ENCODE measurements at places on chromosomes 16 and 17.

- DNase-seq, result no peak
Measured at GRCh38 chr17:58285422-58285810, 4.7 kb upstream of the MPO start.

DNA sequence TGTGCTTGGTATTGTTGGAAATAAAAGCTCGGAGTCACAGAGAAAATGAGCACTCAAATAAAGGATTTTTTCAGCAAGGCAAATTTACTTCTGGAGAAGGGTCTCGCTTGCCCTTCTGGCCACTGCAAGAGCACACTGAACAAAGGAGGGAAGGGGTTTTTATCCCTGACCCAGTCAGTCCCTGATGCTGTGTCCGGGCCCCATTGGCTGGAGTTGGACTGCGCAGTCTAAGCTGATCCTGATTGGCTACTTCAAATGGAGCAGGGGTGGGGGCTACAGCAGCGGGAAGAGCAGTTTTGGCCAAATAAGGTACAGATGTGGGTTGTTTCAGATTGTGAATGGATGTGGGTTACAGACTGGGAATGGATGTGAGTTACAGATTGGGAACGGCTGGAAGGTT, 4.3 kb upstream of the NLRP1 start:
- no peak for DNase-seq

DNA sequence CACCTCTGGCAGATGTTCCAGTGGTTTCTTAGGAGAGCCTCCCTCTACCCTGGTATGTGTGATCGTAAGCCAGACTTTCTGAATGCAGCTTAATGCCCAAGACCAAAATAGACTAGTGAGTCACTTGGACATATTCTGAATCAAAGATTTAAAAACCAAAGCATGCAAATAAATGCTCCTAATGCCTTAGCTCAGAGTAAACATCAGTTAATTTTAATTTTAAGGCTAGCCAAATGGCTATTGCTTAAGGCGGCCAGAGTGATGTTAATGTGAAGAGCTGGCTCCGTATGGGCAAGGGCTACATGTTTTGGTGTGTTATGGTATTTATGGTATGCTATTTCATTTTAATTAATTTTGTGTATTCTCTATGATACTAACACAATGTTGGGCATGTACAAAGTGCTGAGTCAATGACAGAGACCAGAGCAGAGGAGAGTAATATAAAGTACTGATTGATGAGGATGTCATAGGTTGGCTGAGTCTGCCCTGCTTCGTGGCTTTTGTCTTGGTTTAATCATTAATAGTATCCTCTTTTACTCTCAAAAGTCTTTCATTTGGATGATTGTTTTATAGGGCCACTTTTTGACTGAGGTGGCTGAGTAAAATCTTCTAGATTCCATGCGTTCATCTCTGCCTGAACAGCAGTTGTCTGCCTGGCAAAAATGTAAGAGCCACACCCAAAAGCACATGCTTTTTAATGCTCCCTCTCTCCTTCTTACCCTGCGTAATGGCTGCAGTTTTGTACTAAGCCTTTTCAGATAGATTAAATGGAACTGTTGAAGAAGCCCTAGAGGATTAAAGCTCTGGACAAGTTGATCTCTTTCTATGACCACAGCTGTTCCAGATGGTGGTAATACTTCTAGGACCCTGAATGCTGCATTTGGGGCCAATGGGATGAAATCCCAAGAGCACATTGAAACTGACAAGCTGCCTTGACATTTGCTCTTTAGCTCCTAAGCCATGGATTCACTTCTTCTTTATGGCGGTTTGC, 59.6 kb downstream of the MAP2K6 start:
- no peak for DNase-seq

DNA sequence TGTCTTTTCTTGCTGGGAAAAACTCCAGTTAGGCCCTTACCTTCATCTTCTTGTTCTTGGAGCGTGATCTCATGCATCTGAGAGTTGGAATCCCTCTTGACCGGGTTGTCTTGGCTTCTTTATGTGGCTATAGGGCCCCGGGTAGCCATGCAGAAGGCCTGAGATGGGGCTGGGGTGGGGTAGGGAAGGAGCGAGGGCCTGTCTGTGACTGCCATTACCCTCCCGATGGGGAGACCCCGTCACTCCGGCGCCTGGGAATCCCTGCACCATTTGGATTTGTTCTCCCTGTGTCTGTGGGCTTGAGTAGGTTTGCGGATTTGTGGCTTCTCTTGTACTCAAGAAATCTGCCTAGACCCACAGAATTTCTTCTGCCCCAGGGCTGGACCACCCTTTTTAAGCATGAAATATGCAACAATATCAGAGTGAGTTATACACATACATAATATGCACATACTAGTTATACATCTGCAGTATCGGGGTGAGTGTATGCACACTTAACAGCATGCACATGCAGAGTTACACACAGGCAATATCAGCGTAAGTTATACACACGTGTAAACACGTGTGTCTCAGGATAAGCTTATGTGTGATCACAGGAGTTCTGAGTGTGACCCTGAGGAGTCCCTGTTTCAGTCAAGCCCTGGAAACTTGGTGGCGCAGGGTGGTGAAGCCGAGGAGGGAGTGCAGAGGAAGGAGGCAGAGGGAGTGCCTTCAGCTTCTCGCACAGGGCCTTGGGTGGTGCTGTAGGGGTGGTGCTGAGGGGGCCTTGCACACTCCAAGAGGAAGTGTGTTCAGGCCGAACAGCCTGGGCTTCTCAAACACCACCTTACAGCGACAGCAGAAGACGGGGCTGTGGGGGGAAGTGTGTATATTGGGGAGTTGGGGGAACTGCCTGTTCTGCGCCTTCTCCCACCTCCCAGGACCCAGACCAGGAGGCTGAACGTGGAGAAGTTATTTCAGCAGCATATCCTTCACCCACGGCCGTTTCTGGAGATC, 18.5 kb downstream of the CCDC42 start:
- no peak for DNase-seq
